Cardiac muscle cell (in vitro differentiated cells and primary cell): ENCODE measurements at places on chromosomes 7 and 10.

DNA sequence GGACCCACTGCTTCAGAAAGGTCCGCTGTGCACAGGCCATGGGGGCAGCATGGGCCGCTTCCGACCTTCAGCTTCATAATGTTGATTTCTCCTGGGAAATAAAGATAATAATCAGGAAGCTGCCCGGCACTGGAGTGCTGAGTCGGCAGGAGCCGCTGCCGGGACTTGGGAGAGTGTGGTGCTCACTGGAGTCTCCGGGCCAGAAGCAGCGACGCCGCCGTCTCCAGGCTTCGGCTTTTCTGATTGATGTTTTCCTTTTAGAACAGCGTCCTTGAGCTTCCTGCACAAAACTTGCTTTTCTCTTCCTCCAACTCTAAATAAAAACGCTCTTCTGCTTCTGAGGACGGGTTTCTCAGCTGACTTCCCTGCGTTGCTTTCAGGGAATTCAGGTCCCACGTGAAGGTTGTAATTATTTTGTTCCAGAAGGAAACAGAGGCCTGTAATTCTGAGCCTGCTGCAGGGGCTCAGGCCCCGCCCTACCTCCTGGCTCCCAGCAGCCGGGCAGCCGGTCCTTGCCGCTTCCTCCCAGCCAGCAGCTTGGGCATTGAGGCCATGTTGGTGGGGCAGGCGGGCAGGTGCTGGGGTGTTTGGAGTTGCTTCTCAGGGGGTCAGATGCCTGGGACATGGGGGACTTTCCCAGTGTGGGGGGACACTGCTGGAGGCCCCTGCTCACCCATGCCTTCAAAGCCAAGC, 14.7 kb downstream of the PWWP2B start:
- no peak for DNase-seq

DNA sequence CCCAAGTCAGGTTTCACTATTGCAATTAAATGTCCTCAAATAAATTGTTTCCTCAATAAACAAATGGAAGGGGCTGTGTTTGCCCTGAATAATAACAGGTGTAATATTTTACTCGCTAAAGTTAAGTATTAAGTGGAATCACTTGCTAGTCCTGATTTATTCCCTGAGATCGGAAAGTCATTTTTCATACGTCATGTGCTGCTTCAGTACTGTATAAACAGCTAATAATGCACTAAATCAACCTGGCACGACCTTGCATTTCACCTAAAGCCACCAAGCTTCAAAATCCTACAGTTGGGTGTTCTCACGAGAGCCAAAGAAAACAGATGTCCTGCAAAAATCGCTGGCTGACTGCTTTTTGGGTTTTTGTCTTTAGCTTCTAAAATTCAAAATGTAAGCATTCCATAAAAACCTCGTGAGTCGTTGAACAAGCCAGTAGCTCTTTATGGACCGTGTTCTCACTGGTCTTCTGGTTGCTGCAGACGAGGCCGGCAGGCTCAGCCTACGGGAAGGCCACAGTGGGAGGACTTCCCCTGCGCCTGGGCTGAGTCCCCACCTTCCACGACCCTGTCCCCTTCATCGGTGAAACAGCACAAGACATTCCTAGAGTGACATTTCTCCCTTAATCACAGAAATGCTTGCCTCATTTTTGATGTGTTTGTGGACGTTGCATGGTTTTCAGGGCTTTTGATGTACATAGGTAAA, 17.9 kb upstream of the MNX1 start:
- DNase-seq, result no peak

GRCh38 chr7:611281-611810, 91.7 kb upstream of the PDGFA start:
- no peak for DNase-seq

- no peak for DNase-seq
Measured at GRCh38 chr10:63753808-63754207, 232.6 kb downstream of the REEP3 start.

DNA sequence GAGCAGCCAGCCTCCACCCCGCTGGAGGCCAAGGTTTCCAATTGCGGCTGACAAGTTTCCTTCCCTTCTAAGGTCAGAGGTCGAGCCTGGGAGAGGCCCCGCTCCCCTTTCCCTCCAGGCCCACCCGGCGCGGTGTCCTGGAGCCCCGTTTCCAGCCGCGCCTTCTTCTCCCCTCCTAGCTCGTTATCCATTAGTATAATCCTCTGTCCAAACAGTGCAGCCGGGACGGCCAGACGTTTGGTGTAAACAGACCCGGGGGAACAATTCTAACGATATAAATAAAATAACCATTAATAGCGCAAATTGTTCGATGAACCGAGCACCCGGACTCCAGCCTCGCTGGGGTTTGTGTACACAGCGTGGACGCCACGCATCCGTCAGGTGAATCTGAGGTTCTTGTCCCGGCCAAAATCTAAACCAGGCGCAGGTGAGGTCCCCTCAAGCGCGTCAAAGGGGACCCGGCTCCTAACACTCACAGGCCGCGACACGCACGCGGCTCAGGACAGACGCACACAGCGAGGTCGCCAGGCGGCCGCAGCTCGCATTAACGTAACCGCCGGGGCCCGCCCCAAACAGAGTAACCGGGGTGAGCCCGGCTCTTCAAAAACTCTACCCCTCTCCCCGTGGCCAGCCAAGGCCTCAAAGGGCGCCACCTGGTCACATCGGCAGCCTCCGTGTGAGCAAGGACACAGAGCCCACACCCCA, 10.8 kb upstream of the NKX2-3 start:
- DNase-seq, result no peak

- DNase-seq, result peak; percentile 17
Measured at GRCh38 chr10:128739930-128740329, 613.7 kb upstream of the MKI67 start.

DNA sequence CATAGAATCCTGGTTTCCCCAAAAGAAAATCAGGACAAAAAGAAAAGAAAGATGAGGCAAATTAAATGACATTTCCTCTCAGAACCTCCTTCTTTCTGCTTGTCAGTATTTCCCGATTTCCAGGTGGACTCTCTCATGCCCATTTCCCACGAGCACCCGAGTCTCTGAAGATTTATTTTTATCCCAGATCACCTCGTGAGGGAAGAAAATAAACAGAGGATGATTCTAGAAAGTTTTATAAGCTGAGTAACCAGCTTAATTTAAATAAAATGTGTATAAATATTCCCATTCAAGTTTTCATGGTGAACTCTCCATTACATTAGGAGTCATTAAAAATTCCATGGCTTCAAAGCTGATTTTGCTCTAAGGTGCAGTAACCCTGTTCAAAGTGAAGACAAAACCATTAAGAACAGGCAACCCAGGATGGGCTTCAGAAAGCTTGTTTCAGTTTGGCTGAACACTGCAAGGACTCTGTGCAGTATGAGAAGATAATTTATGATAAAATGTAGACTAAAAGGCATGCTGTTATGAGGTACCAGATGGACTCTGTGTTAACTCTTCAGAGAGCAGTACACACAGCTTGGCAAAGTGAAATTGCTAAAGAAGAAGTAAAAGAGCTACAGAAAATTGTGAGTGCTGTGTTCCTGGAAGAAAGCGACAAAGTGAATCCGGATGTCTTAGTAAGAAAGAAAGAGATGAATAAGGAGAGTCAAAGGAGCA, 521.3 kb upstream of the LRRN3 start:
- no peak for DNase-seq

- DNase-seq, result no peak
Measured at GRCh38 chr10:18684953-18685352, 25.7 kb downstream of the ARL5B start.

- no peak for DNase-seq
Measured at GRCh38 chr7:51456431-51457060, 139.9 kb upstream of the COBL start.

GRCh38 chr7:2154831-2155230, 77.9 kb downstream of the MAD1L1 start:
- DNase-seq, result no peak

- DNase-seq, result peak; percentile 63
Measured at GRCh38 chr7:151923097-151923876, 33.0 kb upstream of the GALNTL5 start.

GRCh38 chr7:47320296-47320695, 261.6 kb downstream of the TNS3 start:
- DNase-seq, result no peak

DNA sequence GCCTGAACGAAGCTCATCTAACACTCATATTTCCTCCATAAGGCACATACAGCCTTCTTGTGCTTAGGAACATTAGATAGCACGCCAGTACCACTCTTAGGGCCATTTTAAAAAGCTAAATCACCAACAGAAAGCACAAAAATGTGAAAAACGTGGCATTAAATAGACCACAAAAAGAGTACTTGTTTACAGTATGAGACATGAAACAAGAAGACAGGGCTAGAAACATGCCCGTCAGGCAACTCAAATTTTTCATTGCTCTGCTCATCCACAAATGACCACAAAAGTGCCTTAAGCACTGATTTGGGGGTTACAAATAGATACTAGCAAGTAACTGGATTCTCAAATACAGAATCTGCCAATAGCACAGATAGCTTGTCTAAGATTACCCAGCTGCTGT, 67.8 kb downstream of the ELMO1 start:
- no peak for DNase-seq

GRCh38 chr7:116337018-116337417, 126.7 kb downstream of the TES start:
- DNase-seq, result no peak

DNA sequence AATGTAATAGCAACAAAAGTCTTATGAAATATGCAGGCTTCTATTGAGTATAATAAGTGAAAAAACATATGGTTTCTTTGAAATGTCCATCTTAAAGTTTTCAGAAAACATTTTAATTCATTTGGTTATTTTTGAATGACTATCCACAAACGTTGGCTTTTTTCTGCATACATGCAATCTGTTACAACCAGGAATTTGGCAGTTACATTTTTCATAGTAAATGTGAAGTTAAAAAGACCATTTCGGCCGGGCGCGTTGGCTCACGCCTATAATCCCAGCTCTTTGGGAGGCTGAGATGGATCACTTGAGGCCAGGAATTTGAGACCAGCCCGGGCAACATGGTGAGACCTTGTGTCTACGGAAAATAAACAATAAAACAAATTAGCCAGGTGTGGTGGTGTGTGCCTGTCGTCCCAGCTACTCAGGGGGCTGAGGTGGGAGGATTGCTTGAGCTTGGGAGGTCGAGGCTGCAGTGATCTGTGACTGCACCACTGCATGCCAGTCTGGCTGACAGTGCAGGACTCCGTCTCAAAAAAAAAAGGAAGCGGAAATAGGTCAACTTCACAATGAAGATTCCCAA, 73.9 kb upstream of the NMT2 start:
- no peak for DNase-seq

- DNase-seq, result no peak
Measured at GRCh38 chr7:126768836-126769235, 483.9 kb downstream of the GRM8 start.

- peak; percentile 15 for DNase-seq
Measured at GRCh38 chr7:7695111-7695817, 23.1 kb downstream of the RPA3 start.

- DNase-seq, result no peak
Measured at GRCh38 chr7:71665716-71666115, 533.8 kb downstream of the GALNT17 start.

DNA sequence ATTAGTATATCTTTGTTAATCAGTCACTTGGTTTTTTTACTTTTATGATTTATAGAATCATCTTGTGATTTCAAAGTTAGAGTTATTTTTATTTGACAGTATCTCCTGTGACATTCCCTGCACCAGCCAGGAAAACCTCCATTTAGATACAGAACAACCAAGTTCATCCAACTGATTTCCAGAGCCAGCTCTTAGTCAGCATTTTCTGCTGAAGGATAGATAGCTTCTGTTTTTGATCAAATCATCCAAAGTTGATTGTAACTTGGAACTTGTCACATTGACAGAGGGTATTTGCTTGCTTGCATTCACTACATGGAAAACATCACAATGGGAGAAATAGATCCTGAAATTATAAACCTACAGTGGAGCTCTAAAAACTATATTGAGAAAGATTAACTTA, 122.6 kb downstream of the PON1 start:
- DNase-seq, result no peak

DNA sequence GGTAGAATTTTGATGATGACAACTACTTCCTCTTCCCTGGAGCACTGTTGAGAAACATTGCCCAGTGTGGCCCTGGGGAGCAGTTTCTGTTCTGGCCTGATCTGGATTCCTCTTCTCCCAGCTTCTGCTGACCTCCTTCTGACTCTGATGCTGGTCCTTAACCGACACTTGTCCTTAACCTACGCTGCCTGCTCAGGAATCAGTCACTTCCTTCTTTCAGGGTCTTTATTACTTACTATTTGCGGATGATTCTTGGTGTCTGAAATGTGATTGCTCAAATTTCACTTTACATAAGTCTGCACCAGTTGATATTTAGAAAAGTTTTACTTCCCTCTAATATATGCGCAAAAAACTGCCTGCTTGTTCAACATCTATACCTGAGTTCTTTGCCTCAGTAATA, 164.1 kb downstream of the PTEN start:
- DNase-seq, result no peak

- peak; percentile 34 for DNase-seq
Measured at GRCh38 chr10:77927402-77928246, 1.1 kb upstream of the DLG5 start.

DNA sequence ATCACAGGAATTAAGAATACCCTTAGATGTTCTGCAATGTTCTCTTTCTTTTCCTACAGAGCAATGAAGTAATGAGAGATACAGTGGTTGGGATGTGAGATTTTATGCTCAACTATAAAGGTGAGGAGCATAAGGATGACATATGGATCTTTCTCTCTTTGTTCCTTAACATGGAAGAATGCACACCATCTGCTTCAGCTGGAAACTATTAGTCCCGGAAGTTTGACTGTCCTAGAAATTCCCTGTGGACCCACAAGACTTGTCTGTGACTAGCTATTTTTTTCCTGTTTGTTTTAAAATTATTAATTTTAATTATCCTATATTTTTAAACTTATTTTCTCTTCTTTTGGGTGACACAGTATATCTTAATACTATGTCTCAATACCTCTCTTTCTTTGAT, 80.2 kb downstream of the DKK1 start:
- DNase-seq, result no peak
